ENCODE measurements at places on chromosomes 5 and 9. TPM values are rescaled to one million over a fixed set of nuclear protein-coding genes. Genes with fewer than 3 reads are reported as not detected.

The RASGRF2 gene
- total RNA-seq, result 2.7 TPM

GRCh38 chr5:33649549-33650482 lies 209.1 kb downstream of the TARS1 start:
- H3K27ac ChIP-seq, result no peak overlapping the region
- H3K4me1 ChIP-seq, result no peaks in the 10 kb centered on the region
- DNase-seq, result no peak
- no peaks in the 10 kb centered on the region for H3K27me3 ChIP-seq
- H3K36me3 ChIP-seq, result no peaks in the 10 kb centered on the region

DNA sequence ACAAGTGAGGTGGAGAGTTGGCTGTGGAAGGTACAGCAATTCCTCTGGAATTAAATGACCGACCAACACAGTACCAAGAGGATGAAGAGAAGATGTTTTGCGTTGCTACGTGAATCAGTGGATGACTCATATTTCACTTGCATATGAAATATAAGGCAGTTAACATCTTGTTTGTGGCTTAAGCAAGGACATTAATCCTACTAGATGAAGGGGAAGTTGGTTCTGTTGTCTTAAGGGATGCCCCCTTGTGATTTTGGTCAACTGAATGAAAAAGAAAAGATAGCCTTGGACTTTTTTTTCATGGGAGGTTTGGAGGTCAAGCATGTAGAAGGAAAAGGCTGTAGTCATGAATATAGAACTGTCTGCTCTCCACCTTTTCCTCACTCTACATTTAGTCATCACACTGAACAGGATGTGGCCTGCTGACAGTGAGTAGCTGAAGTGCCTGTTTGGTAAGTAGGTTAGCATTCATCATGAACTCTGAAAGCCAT lies 33.9 kb downstream of the VLDLR start:
- H3K27me3 ChIP-seq, result no peaks in the 10 kb centered on the region
- DNase-seq, result no peak
- H3K27ac ChIP-seq, result peak overlapping the region; percentile 23

DNA sequence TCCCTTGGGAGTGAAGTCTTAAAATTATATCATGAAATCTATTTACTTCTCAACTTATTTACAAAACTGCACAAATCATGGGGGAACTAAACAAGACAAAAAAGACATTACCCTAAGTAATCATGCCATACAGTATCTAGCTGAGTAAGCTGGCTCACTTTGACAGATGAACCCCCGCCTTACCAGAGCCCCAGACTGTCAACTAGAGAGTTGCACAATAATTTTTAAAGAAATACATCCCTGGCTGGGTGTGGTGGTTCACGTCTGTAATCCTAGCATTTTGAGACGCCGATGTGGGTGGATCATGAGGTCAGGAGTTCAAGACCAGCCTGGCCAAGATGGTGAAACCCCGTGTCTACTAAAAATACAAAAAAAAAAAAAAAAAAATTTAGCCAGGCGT lies 62.3 kb downstream of the LPAR1 start:
- DNase-seq, result no peak
- peaks cover 10% of the 10 kb centered on the region for H3K4me1 ChIP-seq

DNA sequence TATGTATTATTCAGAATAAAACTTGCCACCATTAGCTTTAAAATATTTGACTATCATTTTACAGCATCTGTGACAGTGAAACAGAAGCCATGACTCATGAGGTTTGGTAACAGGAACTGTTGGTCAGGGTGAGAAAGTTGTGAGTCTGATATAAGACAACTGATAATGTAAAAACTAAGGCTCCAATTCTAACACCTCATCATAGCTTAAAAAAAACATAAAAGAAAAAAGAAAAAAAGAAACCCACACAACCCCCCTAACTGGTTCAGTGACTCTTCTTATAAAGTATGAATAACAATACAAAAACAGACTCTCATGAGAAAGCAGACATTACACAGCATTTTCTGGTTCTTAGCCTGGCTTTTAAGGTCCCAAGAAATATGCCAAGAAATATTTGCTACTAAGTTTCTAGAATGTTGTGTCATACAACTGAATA lies 85.8 kb downstream of the MRPS27 start:
- no peaks in the 10 kb centered on the region for H3K36me3 ChIP-seq
- H3K27ac ChIP-seq, result no peak overlapping the region
- no peaks in the 10 kb centered on the region for H3K4me1 ChIP-seq
- H3K27me3 ChIP-seq, result no peaks in the 10 kb centered on the region
- no peak for DNase-seq
- H3K4me3 ChIP-seq, result no peak overlapping the region

DNA sequence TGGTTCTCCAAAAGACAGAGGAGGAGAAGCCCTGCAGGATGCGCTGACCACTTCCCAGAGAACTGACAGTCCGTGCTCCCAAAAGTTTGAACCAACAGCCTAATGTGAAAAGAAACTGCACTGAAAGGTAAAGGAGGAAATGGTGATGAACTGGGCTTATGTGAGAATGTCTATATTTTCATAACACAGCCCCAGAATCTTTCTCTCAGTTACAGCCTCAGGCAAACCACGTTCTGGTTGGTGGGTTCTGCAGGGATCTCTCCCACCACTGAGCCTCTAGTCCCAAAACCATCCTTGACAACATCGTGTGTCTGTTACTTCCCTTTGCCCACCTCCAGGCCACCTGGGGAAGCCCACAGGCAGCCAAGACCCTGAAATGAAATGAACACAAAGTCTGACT lies 23.9 kb downstream of the SPARC start:
- no peak for DNase-seq
- H3K4me1 ChIP-seq, result peaks cover 17% of the 10 kb centered on the region
- H3K27ac ChIP-seq, result no peak overlapping the region
- no peak overlapping the region for H3K4me3 ChIP-seq
- no peaks in the 10 kb centered on the region for H3K36me3 ChIP-seq

GRCh38 chr9:4814913-4815312 lies 22.2 kb downstream of the RCL1 start:
- DNase-seq, result no peak
- H3K36me3 ChIP-seq, result no peaks in the 10 kb centered on the region
- no peaks in the 10 kb centered on the region for H3K4me1 ChIP-seq
- H3K27ac ChIP-seq, result no peak overlapping the region
- no peaks in the 10 kb centered on the region for H3K27me3 ChIP-seq

GRCh38 chr5:169764018-169764378 lies 126.9 kb downstream of the DOCK2 start:
- H3K27me3 ChIP-seq, result no peaks in the 10 kb centered on the region
- H3K36me3 ChIP-seq, result no peaks in the 10 kb centered on the region
- H3K4me3 ChIP-seq, result no peak overlapping the region
- H3K4me1 ChIP-seq, result no peaks in the 10 kb centered on the region
- no peak overlapping the region for H3K27ac ChIP-seq

DNA sequence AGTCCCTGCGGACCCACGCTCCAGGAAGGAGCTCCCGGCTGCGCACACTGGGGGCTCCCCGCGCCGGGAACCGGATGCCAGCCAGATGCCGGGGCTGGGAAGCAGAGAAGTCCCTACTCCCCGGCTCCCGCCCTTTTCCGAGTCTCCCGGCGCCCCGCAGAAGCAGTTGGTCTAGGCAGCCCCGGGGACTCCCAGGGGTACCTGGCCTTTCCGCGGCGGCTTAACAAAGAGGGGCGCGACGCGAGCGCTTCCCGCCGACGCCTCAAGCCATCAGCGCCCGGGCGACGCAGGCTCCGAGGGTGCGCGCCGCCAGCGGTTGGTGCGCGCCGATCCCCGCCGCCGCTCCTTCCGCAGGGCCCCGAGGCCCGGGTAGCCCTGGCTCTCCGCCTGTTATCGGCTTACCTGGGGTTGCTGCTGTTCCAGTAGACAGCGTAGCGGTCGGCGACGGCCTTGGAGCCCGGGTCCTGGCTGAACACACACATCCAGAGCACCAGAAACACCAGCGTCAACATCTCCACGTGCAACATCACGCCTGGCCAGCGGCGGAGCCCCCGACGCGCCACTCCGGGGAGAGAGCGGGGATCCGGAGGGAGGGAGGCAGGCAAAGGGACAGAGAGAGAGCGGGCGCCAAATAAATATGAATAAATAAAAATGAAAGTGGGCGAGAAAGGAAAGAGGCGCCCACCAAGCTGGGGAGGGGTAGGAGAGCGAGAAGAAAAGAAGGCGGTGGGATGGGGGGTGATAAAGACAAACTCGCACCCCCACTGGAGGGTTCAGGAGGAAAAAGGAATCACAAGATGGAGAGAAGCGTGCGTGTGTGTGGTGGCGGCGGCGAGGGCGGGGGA lies 428 bp downstream of the EFNA5 start:
- H3K27ac ChIP-seq, result peak overlapping the region; percentile 90
- H3K4me1 ChIP-seq, result peaks cover 32% of the 10 kb centered on the region
- DNase-seq, result peak; percentile 27
- no peaks in the 10 kb centered on the region for H3K36me3 ChIP-seq
- H3K4me3 ChIP-seq, result peak overlapping the region; percentile 61

DNA sequence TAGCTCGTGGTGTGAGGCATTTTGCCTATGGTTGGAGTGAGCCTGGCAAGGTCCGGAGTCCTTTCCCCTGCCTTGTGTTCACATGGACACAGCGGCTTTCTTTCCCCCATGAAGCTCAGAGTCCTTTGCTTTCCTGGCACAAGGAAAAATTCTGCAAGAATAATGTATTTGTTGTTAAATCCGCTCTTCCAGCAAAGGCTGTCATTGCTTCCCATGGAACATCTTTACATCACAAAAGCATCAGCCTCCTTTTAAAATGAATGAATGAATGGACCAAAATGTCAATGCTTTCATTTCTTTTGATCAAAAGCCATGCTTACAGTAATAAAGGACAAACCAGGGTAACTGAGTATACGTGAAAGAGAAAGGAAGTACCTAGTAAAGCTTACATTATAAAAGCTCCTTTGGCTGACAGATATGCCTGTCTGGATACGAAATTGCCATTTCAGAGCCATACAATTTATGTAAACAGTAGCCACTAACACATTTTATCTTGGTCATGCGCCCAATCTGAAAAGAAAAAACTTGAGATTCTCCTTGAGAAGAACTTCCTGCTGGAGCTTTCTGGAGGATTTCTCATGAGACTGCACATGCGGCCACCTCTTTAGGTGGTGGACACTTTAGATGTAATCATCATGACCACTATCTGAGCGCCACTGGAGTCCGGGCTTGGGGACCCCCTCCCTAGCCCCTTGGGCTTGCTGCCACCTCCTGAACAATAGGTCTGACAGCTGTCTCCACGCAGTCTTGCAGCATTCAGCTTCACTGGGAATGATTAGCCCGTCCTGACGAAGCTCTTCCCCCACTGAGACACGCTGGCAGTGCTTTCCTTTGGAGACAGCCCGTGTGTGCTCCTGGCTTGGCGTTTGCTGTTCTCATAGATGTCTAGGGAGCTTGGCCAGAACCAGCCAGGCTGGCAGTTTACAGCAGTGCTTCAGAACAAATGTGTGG lies 355.9 kb downstream of the ADAMTS6 start:
- no peaks in the 10 kb centered on the region for H3K36me3 ChIP-seq
- H3K27me3 ChIP-seq, result no peaks in the 10 kb centered on the region

DNA sequence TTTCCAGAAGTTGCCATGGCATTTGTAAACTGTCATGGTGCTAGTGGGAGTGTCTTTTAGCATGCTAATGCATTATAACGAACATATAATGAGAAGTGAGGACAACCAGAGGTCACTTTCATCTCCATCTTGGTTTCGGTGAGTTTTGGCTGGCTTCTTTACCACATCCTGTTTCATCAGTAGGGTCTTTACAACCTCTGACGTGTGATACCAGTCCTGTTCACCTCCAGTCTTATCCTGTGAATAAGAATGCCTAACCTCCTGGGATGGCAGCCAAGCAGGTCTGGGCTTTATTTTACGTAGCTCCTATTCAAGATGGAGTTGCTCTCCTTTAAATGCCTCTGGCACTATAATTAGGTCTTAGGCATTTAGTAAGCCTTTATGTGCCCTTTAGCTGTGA lies 20.4 kb upstream of the RFK start:
- no peaks in the 10 kb centered on the region for H3K36me3 ChIP-seq
- no peaks in the 10 kb centered on the region for H3K4me1 ChIP-seq
- no peak overlapping the region for H3K27ac ChIP-seq
- H3K27me3 ChIP-seq, result no peaks in the 10 kb centered on the region
- no peak overlapping the region for H3K4me3 ChIP-seq

DNA sequence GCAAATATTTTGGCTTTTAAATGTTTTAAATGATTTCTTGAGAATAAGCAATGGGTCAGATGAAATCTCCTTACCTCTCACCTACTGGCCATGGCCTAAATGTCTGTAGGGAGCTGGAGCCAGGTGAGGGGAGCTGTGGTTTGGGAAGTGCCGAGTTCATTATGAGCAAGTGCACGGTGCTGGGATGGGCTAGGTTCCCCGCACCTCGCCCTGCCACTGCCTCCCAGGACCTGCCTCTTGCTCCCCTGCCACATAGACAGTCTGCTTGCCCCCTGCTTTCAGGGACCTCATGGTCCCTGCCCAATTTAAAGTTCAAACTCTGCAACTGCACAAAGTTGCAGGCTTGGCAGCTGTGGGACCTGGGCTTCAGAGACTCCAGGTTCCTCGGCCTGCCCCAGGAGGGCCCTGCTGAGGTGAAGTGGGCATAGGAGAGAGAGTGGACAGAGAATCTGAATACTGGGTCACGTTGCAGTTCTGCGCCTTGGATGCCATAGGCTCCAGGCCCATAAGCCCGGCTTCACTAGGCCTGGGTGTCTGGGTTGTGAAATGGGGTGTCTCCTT lies 5.4 kb downstream of the OR13J1 start:
- H3K4me1 ChIP-seq, result no peaks in the 10 kb centered on the region
- no peak overlapping the region for H3K27ac ChIP-seq
